ENCODE measurements at places on chromosomes 2 and 18. TPM values are rescaled to one million over a fixed set of nuclear protein-coding genes. Genes with fewer than 3 reads are reported as not detected.

Gene ZNF532
- 34.0 TPM for total RNA-seq

Gene KCNG2
- total RNA-seq = not detected

- no peak for DNase-seq
- no peaks in the 10 kb centered on the region for H3K27me3 ChIP-seq
- no peak overlapping the region for H3K4me3 ChIP-seq
- H3K36me3 ChIP-seq = no peaks in the 10 kb centered on the region
Observed at GRCh38 chr18:48600456-48601090, 61.7 kb downstream of the CTIF start.

GRCh38 chr18:42426496-42427015, 471.5 kb downstream of the PIK3C3 start:
- no peak for DNase-seq
- H3K27ac ChIP-seq = no peak overlapping the region
- no peaks in the 10 kb centered on the region for H3K36me3 ChIP-seq
- no peaks in the 10 kb centered on the region for H3K27me3 ChIP-seq
- no peak overlapping the region for H3K4me3 ChIP-seq

- DNase-seq = no peak
- H3K27me3 ChIP-seq = no peaks in the 10 kb centered on the region
- no peaks in the 10 kb centered on the region for H3K4me1 ChIP-seq
- no peak overlapping the region for H3K4me3 ChIP-seq
- no peak overlapping the region for H3K27ac ChIP-seq
Observed at GRCh38 chr18:5998166-5998881, 103.0 kb upstream of the TMEM200C start.

DNA sequence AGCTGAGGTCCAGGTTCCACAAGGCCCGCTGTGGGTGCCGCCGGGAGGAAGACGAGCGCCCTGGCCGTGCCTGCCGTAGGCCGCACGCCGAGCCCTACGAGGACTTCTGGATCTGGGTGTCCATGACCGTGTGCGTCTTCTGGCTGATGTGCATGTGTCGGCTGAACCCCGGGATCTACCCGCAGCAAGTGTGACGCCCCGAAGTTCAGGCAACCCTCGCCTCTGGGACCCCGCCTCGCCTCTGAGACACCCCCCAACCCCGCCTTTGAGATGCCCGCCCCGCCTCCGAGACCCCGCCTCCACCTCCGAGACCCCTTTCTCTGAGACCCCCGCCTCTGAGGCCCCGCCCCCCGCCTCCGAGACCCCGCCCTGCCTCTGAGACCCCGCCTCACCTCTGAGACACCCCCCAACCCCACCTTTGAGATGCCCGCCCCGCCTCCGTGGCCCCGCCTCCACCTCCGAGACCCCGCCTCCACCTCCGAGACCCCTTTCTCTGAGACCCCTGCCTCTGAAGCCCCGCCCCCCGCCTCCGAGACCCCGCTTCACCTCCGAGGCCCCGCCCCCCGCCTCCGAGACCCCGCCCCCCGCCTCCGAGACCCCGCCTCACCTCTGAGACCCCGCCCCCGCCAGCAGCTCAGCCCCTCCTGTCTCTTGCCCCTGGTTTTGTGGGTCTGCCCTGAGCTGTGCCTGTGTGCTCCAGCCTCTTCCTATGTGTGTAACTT, 3.7 kb downstream of the RTP5 start:
- H3K4me1 ChIP-seq = peaks cover 3% of the 10 kb centered on the region
- H3K27me3 ChIP-seq = no peaks in the 10 kb centered on the region
- no peak overlapping the region for H3K27ac ChIP-seq
- no peaks in the 10 kb centered on the region for H3K36me3 ChIP-seq

DNA sequence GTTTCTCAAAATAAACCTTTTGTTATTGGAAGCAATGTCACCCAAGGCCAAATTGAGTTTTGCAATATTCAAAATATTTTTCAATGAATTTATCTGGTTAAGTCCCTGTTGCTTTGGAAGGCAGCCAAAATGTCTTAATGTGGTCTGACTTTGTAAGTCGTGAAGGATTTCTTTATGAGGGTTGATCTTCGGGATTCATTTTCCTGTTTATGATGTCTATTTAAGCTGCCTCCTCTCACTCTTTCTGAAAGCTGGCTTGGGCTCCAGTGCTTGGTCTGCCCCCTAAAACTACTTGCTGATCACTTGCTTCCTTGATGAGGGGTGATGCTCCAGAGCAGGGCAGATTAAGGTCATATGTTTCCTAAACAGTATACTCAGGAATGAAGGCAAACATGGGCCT, 141.1 kb downstream of the ANTXR1 start:
- peak overlapping the region; percentile 77 for H3K27ac ChIP-seq
- no peaks in the 10 kb centered on the region for H3K36me3 ChIP-seq
- no peak overlapping the region for H3K4me3 ChIP-seq
- no peaks in the 10 kb centered on the region for H3K4me1 ChIP-seq

DNA sequence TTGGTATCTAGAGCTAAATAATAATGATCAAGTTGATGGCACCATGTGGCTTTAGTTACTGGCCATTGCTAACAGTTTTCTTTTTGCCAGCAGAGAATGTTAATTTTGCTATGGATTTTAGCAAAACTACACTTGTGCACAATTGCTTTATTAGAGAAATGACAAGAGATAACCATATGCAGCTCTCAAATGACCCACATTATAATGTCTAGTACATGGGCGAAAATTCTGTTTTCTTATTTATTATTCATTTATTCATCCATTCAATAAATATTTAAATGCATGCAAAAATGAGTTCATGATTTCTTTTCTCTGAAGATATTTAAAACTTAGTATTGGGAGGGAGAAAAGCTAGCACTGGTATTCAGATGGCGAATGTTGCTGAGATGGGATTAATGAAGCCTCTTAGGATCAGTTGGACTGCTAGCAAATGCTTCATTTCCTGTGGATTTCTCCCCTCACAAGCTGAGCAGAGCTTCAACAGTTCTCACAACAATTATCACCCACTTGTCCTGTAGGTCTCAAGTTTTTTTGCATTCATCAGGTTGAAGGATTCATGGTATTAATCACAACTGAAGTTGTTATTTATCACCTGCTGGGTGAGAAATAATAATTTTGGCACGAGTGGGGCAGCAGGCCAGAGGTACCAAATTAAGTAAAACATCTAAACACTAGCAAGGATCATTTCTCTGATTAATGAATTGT, 95.2 kb downstream of the MTX2 start:
- no peaks in the 10 kb centered on the region for H3K4me1 ChIP-seq
- no peaks in the 10 kb centered on the region for H3K36me3 ChIP-seq
- H3K27ac ChIP-seq = no peak overlapping the region

DNA sequence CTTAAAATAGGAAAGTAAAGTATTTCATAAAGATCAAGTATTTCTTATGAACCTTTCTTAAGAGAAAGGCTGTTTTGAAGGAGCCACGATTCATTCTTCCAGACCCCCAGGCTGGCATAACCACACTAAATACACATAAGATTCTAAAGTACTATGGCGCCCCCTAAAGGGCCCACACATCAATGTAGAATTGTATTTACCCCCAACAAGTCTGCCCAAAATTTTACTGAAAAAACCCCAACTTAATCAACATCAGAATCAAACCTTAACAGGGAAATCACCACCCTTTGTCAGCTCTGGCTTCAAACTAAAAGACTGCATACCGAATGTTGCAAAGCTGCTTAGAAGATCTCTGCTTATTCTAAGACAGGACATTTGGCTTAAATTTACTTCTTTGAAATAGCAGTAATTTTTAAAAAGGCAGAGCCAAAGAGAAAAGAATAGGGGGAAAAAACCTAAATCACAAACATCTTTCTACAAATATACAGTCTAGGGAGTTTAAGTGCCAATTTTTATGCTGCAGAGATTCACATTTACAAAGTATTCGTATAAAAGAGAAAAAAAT, 20.4 kb upstream of the BCL2 start:
- no peaks in the 10 kb centered on the region for H3K27me3 ChIP-seq
- H3K4me1 ChIP-seq = peaks cover under 1% of the 10 kb centered on the region
- DNase-seq = no peak
- H3K36me3 ChIP-seq = peaks cover 21% of the 10 kb centered on the region

DNA sequence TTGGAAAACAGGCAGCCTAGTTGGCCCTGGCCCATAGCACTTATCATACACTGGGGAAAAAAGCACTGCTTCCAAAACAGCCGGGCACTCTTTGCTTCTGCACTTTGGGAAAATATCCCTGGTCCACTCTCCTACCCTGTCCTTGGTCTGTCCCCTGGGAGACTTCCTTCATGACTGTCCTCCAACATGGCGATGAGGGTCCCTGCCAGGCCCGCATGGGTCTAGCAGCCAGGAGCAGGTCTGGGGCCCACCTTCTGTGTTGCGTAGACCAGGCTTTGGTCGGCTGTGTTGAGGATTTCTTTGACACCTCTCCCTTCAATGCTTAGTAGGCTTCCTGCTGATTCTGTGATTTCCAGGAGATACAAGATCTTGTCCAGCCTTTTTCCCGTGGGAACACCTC, 12.2 kb downstream of the KCNF1 start:
- no peaks in the 10 kb centered on the region for H3K4me1 ChIP-seq
- peaks cover 62% of the 10 kb centered on the region for H3K27me3 ChIP-seq
- H3K27ac ChIP-seq = no peak overlapping the region
- no peaks in the 10 kb centered on the region for H3K36me3 ChIP-seq
- no peak overlapping the region for H3K4me3 ChIP-seq

Measured in esophagus squamous epithelium (tissue), 5 donors.